ENCODE measurements at places on chromosomes 12 and 14. TPM values are rescaled to one million over a fixed set of nuclear protein-coding genes. Genes with fewer than 3 reads are reported as not detected.

RNF31 gene
- 37.4 TPM for total RNA-seq

MEG3 gene
- total RNA-seq, result 120 TPM

DPY19L2 gene
- total RNA-seq, result 11.2 TPM

OR6C3 gene
- total RNA-seq, result not detected

RDH5 gene
- total RNA-seq, result 6.0 TPM

NR1H4 gene
- total RNA-seq, result under 0.01 TPM

MANSC1 gene
- total RNA-seq, result 2.3 TPM

EFS gene
- 7.8 TPM for total RNA-seq

PCED1B gene
- total RNA-seq, result 3.2 TPM

POTEG gene
- not detected for total RNA-seq

GDF3 gene
- not detected for total RNA-seq

FAM181A gene
- total RNA-seq, result not detected

CMA1 gene
- total RNA-seq, result not detected

SLC17A8 gene
- not detected for total RNA-seq

RD3L gene
- not detected for total RNA-seq

PELI2 gene
- 5.2 TPM for total RNA-seq

PXMP2 gene
- total RNA-seq, result 10.8 TPM

PLEK2 gene
- total RNA-seq, result 4.5 TPM

ZNF891 gene
- 0.86 TPM for total RNA-seq

TAS2R20 gene
- 5.5 TPM for total RNA-seq

DPF3 gene
- total RNA-seq, result 10.4 TPM
